PC-9 (cell line): ENCODE measurements at places on chromosomes 7 and 10.

GRCh38 chr10:93083743-93084539 is 10.2 kb downstream of the CYP26A1 start:
- no peak for DNase-seq

GRCh38 chr7:80536426-80536825 is 24.6 kb upstream of the GNAT3 start:
- no peak for DNase-seq

GRCh38 chr7:146185844-146186243 is 69.2 kb downstream of the CNTNAP2 start:
- no peak for DNase-seq

DNA sequence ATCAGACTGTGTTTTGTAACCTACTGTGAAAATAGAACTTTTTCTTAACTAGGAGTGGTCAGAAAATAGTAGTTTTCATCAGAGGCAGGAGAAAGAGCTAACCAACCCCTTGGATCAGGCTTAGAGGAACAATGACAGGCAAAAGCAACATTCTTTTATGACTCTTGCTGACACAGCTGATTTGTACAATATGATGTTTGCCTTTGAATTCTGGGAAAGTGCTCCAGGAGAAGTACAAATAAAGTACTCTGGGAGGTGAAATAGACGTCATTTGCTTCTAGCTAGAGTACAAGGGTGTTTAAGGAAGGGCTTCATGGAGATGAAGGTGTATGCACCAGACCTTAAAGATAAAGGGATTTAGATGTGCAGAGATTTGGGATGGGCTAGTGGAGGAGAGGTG is 75.1 kb upstream of the KIAA1217 start:
- no peak for DNase-seq

DNA sequence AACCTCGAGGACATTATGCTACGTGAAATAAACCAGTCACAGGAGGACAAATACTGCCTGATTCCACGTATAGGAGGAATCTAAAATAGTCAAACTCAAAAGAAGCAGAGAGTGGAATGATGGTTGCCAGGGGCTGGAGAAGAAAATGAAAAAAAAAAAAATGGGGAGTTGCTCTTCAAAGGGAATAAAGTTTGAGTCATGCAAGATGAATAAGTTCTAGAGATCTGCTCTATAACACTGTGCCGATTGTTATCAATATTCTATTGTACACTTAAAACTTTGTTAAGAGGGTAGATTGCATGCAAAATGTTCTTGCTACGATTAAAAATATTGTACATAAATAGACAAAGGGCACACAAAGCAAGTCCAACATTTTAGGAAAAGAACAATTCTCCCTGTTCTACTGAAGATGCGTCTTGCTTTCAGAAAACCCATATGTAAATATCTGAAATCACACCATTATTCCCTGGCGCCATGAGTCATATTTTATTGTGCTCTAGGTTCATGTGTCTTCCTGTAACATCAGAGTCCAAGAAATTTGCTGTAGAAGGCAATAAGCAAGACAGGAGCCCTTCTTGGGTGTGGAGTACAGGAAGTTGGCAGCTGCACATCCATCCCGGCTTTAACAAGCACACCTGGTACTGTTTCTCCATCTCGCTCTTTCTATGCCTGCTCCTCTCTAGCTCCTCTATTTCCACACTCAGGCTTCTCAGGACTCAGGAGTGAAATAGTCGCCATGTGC is 145.9 kb downstream of the GFRA1 start:
- DNase-seq, result no peak

- no peak for DNase-seq
Measured at GRCh38 chr7:68063171-68063570, 1066.5 kb downstream of the TYW1 start.

DNA sequence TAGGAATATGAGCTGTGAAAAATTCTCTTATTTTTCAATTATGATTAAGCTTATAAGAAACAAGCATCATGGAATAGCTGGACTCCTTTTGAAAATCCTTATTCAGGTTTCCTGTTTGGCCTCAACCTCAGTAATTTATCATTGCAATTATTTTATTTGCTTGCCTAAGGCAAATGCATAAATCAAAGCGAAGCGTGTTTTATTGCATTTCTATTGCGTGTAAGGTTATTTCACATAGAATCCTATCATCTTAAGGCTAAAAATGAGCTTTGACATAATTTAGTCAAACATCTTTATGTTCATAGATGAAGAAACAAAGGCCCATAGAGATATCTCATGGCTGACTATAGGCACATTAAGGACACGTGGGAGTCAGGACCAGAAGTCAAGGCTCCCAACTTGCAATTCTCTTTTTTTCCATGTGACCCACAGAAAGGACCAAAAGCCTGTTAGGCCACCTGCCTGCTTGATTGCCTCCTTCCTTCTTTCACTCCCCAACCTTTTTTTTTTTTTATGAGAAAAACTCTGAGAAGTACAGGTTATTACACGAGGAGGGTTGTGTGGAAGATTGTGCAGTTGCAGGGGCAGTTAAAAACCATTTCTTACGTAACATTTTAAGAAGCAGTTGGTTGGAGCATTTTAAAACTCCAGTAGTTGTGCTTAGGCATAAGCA is 261.0 kb downstream of the HDAC9 start:
- DNase-seq, result no peak

- no peak for DNase-seq
Measured at GRCh38 chr7:18295781-18296423, 199.6 kb upstream of the HDAC9 start.

- no peak for DNase-seq
Measured at GRCh38 chr10:44992732-44993225, 7.9 kb upstream of the ZNF22 start.

DNA sequence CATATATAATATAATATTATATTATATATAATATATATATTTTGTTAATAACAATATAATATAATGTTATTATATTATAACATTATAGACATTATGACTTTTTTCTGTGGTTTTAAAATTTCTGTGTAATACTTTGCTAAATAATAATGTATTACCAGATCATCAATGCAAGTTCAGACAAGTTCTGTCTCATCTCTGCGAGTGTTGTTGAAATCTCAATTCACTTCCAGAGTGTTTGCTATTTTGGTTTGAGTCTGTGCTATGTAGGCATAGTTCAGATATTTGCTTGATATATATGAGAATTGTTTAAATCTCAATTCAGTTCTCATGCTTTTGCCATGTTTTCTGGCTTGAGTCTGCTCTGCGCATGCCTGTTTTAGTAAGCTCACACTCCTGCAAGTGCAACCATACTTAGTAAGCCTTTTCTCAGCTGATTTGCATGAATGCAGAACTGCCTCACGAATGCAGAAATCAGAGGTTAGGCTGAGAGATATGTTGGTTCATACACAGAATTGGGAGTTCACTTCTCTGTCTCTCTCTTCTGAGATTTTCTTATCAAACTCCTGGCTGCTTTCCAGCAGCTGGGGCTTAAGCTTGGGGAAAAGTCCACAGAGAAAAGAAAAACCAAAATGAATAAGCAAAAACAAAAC is 830.2 kb upstream of the SORCS1 start:
- DNase-seq, result no peak

- peak; percentile 18 for DNase-seq
Measured at GRCh38 chr10:123043409-123043925, 34.7 kb downstream of the ACADSB start.

DNA sequence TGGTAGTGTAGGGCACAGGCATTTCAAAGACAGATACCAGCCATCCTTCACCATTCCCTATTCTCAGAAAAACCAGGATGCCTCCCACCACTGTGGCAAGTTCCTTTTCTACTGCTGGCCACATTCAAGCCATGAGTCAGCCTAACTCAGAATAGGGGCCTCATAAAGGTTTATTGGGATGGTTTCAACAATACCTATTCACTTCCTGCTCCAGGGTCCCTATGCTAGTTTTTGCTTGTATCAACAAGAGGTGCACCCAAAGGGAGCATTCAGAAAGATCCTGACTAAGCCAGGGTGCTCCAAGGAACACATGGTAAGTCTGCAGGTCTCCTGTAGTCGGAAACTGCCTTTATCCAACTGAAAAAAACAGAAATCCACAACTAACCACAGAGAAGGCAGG is 76.9 kb upstream of the EGR2 start:
- no peak for DNase-seq

DNA sequence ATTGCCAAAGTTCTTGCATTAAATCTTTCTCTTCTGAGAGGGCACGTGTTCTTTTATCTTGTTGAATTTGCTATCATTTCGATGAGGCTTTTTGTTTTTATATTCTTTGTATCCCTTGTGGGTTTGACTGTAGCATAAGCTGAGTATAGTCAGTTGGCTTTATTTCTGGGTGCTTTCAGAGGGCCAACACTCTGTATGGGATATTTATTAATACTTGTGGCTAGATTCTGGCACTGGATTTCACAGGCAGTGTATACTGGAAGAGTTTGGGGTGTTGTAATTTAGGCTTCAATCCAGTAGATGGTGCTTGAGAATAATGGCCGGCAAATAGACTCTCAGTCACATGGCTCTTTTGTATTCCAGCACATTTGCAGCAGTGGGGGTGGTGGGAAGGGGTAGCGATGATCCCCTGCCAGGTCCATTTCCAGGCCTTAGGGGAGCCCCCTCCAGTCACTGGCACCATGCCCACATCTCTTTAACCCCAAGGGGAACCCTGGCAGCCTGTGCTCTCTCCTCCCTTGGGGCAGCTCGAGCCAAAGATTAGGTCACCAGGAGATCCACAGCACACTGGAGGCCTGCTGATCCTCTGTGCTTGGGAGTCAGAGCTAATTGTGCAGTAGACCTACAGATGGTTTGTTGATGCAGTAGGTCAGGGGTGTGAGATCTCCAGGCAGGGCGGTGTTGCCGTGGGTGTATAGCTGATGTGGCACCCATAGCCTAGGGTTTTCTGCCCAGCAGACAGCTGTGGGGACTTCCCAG is 81.8 kb downstream of the PTPN20 start:
- DNase-seq, result peak; percentile 26

DNA sequence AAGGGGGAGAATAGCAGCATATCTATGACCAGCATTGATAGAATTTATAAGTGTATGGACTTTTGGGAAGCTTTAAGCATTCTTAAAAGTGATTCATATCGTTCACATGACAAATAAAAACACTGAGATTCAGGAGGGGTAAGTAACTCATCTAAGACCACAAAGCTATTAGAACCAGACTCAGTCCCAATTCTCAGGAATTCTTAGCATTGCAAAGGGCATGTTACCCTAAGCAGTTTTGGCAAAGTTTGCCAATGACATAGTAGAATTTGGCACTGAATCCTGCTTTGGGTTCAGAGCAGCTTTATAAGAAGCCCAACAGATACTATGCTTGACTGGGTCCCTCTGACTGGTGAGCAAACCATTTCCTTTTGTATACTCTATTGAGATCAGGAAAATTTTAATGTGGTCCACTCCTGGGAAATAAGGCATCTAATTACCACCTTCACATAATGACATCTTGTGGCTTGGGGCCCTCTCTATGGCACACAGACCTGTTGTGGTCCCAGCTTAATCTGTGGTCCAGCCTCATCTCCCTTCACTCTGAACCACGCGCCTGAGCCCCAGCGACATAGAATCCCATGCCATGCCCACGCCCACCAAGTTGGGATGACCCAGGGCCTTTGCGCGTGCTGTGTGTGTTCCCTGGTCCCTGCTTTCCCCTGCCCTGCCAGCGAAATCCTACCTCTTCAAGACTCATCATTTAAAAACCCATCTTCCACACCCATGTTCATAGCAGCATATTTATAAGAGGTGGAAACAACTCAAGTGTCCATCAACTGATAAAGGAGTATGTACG is 37.5 kb upstream of the DOCK1 start:
- no peak for DNase-seq

DNA sequence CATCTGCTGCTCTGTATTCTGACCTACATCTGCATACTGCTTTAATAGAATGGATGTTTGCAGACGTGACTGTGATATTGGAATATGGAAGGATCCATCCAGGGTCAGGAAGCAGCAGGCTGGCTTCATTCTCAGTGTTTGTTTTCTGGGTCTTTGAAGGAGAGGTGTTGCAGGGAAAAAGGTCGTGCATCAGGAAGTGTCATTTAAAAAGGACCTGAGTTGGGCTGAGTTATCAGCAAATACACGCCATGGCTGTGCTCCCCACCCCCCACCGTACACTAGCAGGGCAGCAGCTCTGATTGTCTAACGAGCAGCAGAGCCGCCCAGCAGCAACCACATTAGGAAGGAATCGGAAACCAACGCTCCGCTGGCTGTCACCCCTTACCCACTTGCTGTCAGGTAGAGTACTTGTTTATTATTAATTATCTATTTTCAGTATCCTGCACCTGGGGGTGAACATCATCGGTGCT is 63.1 kb upstream of the STEAP1B start:
- DNase-seq, result no peak

DNA sequence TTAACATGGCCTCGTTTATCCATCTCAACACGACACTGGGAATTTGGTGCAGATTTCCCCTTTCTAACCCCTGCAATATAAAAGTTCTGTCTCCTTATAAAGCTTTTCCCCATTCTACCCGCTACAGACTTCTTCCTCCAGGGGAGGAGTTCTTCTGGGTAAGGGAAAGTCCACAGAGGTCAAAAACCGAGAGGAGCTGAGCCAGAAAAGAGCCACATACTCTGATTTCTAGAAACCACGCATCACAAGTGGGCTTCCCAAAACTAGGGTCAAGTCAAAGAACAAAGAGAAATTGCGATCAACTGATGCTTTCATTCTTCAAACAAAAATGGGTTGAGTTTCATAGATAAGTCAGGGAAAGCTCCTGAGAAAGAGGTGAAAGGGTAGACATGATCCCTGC is 6.8 kb downstream of the IL6 start:
- DNase-seq, result no peak

- no peak for DNase-seq
Measured at GRCh38 chr7:27686315-27686714, 23.6 kb upstream of the HIBADH start.

GRCh38 chr10:124200011-124200410 is 106.6 kb upstream of the CHST15 start:
- DNase-seq, result no peak

DNA sequence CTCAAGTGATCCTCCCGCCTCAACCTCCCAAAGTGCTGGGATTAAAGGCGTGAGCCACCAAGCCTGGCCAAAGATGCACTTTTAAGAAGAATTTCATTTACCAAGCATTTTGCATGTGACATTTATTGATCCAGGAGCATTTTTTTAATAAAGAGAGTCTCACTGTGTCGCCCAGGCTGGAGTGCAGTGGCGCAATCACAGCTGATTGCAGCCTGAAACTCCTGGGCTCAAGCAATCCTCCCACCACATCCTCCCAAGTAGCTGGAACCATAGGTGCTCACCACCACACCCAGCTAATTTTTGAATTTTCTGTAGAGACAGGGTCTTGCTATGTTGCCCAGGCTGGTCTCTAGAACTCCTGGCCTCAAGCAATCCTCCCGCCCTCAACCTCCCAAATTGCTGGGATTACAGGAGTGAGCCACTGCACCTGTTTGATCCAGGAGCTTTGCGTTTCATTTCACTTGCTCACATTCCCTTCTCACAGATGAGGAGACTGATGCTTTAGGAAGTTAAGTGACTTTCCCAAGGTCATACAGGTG is 4.4 kb upstream of the TBL2 start:
- DNase-seq, result no peak
